HFFc6 (cell line): ENCODE measurements at places on chromosomes 13 and 19.

GRCh38 chr13:74747186-74747955 is 613.2 kb upstream of the KLF12 start:
- H3K4me3 ChIP-seq, result no peak overlapping the region
- H3K4me1 ChIP-seq, result no peaks in the 10 kb centered on the region
- DNase-seq, result no peak
- H3K36me3 ChIP-seq, result no peaks in the 10 kb centered on the region

- H3K36me3 ChIP-seq, result peaks cover 8% of the 10 kb centered on the region
- H3K27me3 ChIP-seq, result peaks cover 10% of the 10 kb centered on the region
- peaks cover 9% of the 10 kb centered on the region for H3K4me1 ChIP-seq
- no peak overlapping the region for H3K4me3 ChIP-seq
These were observed 4.5 kb upstream of the DUS3L start for GRCh38 chr19:5795382-5795919.

DNA sequence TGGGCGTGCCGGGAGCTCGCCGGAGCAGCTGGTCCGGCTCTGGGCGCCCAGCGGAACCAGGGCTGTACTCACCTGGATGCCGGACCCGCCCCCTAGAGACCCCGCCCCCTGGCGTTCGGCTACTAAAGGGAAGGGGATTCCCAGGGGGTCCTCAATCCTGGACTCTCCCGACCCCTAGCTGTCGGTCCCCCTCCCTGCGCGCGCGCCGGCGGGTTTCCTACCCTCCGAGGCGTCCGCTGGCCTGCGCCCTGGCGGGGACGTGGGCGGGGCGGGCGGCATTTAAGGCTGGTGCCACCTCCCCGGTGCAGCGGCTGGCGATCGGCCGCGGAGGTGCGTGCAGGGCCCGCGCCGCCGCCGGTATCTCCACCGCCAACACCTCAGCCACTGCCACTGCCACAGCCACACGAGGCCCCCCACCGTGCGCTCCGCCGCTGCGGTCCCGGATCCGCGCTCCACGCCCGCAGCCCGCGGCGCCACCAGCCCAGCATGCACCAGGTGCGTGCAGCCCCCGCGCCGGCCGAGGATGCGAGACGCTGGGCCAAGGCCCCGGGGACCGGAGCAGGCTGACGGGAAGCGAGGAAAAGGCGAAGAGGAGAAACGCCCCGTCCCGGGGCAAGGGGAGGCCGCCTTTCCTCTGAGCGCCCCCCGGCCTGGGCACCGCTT is at the start of gene ATP12A:
Gene ATP12A (plus strand): TSS at position 151 of the 663 bp plus-strand sequence. CDS start 336 bp downstream, at position 487.
- H3K4me3 ChIP-seq, result no peak within 1 kb of the TSS
- H3K36me3 ChIP-seq, result no peaks in the 10 kb centered on the region
- H3K27ac ChIP-seq, result no peak within 1 kb of the TSS

DNA sequence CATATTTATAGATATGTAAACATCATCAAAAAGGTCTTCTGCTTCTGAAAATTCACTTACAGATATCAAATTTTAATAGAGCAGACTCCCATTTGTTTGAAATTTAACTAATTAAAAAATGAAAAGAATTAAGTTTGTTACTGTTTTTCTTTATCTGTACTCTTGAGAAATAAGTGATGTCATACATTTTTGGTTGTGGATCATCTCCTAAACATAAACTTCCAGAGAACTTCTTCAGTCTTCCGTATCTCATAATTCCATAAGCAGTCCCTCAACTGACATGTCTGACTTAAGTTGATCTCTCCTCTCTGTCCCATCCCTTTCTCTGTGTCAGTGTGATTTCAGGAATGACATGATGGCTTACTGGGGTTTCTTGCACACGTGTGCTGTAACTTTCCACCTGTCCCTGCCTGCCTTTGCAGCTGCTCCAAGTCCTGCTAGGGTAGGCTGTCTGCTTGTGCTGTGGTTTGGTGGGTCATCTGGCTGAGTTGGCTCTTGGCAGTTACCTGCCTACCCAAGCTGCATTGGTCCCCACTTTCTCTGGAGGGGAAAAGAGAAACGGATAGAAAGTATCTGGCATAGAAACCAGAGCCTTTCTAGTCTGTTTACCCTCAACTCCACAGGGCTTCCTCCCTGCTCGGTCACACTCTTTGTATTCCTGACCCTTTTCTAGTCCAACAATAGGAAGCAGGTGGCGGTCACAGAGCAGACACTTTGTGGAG is 127.1 kb downstream of the GGACT start:
- peaks cover 22% of the 10 kb centered on the region for H3K4me1 ChIP-seq
- H3K4me3 ChIP-seq, result no peak overlapping the region
- DNase-seq, result no peak
- H3K27me3 ChIP-seq, result no peaks in the 10 kb centered on the region
